Immature natural killer cell (primary cell): ENCODE measurements at places on chromosomes 11 and 22. TPM values are rescaled to one million over a fixed set of nuclear protein-coding genes. Genes with fewer than 3 reads are reported as not detected.

The SMIM35 gene
- polyA plus RNA-seq, result 1.1 TPM

The EFCAB6 gene
- polyA plus RNA-seq, result not detected

The LRRC56 gene
- polyA plus RNA-seq, result 0.89 TPM

The DDI1 gene
- not detected for polyA plus RNA-seq

The NXPE1 gene
- not detected for polyA plus RNA-seq

The HBB gene
- polyA plus RNA-seq, result 736 TPM
